NCI-H1417 (cell line): ENCODE measurements at places on chromosomes 3 and 15.

GRCh38 chr3:9969632-9970019 lies 17.0 kb downstream of the EMC3 start:
- DNase-seq: no peak

- no peak for DNase-seq
Measured at GRCh38 chr3:187292631-187293515, 1.3 kb upstream of the MASP1 start.

DNA sequence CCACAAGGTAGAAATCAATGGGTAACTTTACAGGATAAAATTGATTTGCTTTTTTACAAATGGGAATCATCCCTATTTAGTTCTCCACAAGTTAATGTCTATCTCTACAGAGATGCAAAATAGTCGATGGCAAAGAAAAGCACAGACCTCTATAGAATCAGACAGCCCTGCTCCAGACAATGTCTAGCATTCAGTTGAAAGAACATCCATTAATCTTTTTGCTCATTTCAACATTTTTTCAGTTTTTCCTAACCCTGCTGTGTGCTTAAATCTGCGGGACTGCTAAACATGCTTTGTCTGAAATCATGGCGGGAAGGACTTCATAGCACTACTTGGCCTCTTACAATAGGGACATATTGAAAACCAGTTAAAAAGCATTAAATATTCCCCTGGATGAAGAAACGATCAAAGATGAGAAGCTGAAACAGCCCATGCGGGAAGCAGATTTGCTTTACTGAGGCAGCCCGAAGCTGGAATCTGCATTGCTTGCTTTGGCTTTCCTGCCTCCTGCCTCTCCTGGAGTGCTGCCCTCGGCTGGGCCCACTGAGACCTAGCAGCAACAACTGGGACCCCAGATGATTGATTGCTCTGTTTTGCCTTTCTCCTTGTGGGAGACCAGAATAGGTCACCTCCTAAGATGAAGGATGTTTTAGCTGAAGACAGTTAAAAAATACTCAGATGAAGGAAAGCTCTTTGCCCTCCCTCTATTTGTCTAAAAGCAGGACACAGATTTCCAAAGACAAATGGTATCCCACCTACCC lies 38.5 kb upstream of the RASGRP1 start:
- DNase-seq: no peak

GRCh38 chr3:112687616-112688015 lies 46.7 kb upstream of the CCDC80 start:
- DNase-seq: no peak

- DNase-seq: no peak
Measured at GRCh38 chr3:182889948-182890629, 90.2 kb downstream of the DCUN1D1 start.

- peak; percentile 32 for DNase-seq
Measured at GRCh38 chr15:31361764-31362515, 35.3 kb downstream of the KLF13 start.

GRCh38 chr3:45078910-45079522 lies 52.9 kb downstream of the CLEC3B start:
- DNase-seq: no peak

DNA sequence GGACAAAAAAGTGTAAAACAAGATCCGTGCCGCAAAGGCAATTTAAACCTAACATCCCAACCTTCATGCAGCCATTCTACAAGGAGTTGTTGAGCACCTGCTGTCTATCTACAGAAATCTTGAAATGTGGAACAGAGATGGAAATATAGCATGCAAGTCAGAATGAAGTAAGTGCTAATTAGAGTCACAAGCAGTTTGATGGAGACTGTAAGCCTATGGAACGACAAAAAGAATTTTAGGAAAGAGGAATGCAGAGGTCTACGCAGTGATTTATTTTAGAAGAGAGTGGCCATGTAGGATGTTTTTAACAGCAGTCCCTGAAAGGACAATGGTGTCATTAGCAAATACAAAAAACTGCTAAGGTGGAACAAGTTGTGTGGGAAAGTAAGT lies 851 bp upstream of the DCBLD2 start:
- DNase-seq: no peak

- DNase-seq: peak; percentile 65
Measured at GRCh38 chr15:41811432-41812195, 16.3 kb upstream of the JMJD7 start.

- DNase-seq: no peak
Measured at GRCh38 chr3:55912880-55913279, 425.8 kb upstream of the WNT5A start.

- peak; percentile 59 for DNase-seq
Measured at GRCh38 chr3:128006061-128007032, 45.9 kb upstream of the SEC61A1 start.

- DNase-seq: peak; percentile 31
Measured at GRCh38 chr15:33091983-33092693, 102.4 kb downstream of the FMN1 start.

DNA sequence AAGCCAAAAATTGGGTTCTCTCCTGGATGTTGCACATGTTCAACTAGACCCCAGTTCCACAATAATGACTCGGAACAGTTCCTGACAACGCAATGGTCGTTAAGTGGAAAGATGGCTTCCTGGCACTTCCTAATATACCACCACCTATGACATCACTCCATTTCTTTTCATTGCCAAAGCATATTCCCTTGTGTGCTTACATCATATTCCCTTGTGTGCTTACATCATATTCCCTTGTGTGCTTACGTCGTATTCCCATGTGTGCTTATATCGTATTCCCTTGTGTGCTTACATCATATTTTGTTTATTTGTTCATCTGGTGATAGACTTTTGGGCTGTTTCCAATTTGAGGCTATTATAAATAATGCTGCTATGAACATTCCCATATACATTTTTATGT lies 39.2 kb downstream of the TFRC start:
- no peak for DNase-seq

DNA sequence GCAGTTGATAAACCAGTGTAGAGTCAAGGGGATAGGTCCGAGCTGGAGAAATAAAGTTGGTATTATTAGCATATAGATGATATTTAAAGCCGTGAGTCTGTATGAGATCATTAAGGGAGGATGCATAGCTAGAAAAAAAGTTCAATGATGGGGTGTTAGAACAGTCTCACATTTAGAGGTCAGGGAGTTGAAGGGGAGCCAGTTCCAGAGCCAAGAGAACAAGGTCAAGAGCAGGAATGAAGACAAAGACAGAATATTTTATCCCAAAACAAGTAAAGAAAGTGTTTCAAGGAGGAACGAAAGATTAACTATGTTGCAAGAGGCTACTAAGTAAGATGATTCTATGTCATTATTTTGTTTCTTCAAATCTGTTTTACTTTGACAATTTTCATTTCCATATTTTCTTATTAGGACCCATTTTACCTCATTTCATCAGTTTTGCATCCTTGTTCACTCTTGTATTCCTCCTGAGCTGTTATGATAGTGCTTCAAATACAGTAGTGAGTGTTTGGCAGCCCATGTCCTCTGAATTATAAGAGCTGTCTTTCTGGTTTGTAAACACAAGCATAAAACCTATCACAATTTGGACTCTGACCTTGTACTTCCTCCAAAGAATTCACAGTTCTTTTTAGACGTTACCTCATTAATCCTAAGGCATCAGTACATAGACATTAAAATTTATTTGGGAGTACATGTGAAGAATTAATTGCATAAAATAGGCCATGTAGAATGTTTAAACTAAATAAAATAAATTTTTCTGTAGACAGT lies 695.7 kb upstream of the NECTIN3 start:
- DNase-seq: no peak

GRCh38 chr3:8942115-8942514 lies 21.2 kb downstream of the RAD18 start:
- DNase-seq: no peak

GRCh38 chr3:30646181-30646876 lies 39.9 kb downstream of the TGFBR2 start:
- DNase-seq: no peak

DNA sequence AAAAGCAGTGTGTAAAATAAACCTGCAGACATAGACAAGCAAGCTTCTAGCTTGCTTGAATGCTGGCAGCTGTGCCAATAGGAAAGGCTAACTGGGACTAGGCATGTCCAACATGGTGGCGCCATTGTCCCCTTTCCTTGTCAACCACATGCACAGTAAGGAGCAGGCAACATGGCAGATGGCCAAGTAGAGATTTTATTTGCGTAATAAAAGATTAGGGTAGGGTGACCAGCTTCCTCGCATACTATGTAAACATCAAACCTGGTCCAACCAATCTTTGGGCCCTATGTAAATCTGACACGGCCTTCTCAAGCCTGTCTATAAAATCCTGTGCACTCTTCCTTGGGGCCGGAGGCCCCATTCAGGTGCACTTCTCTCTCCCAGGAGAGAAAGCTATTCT lies 575.4 kb upstream of the GOLIM4 start:
- peak; percentile 31 for DNase-seq

DNA sequence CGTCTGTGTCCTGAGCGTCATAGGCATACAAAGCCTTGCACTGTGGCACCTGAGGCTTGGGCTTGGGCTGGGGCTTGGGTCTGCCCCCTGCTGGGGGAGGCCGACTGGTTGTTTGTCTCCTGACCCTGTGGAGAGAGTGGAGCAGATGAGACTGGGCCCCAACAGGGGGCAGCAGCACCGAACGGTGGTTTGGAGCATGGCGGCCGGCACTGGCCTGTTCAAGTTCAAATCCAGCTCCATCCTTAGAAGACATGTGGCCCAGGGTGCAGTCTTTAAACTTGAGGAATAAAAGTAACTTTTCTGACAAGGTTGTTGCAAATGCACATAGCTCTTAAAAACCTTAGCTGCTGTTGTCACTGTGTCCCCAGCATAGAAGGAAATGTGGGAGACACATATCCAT lies 33.3 kb downstream of the CCNB2 start:
- DNase-seq: peak; percentile 19

DNA sequence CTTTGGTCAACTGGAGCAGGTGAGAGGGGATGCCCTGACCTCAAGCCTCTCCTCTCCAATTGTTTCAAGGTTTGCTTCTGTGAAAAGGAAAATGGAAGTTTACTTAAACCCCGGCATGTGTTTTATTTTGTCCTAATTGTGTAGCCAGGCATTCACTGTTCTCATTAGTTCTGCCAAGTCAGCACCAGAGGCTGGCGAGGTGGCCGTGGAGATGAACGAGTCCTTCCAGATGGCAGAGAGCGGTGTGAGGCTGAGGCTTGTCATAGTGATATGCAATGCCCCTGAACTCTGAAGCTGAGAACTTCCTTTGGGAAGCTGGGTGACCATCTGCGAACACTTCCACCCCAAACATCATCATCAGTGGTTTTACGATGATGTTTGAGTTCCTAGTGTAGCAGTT lies 199.6 kb downstream of the TJP1 start:
- no peak for DNase-seq

DNA sequence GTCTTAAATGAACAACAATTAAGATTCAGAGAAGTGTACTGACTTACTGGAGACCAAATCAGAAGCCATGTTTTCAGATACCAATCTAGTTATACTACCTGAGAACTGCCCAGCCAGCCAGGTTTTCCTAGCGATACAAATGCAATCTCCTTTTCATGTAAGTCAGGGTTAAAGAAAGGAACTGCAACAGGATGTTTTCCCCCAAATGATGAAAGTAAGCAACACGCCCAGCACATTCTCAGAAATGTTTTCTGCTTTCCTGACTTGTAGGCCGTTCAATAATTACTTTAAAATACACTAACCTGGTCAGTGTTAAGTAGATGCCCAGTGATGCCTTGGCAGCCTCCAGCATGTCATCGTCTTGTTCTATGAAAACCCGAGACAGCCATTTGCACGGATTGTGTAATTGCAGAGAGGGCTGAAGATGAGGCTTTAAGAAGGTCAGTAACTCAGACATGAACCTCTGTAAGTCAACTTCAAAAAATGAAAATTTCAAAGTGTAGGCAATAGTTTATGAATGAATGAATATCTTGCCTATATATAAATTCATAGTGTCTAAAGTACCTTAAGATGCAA lies 30.3 kb downstream of the LINS1 start:
- no peak for DNase-seq

- DNase-seq: no peak
Measured at GRCh38 chr3:144107923-144108322, 136.3 kb downstream of the DIPK2A start.

DNA sequence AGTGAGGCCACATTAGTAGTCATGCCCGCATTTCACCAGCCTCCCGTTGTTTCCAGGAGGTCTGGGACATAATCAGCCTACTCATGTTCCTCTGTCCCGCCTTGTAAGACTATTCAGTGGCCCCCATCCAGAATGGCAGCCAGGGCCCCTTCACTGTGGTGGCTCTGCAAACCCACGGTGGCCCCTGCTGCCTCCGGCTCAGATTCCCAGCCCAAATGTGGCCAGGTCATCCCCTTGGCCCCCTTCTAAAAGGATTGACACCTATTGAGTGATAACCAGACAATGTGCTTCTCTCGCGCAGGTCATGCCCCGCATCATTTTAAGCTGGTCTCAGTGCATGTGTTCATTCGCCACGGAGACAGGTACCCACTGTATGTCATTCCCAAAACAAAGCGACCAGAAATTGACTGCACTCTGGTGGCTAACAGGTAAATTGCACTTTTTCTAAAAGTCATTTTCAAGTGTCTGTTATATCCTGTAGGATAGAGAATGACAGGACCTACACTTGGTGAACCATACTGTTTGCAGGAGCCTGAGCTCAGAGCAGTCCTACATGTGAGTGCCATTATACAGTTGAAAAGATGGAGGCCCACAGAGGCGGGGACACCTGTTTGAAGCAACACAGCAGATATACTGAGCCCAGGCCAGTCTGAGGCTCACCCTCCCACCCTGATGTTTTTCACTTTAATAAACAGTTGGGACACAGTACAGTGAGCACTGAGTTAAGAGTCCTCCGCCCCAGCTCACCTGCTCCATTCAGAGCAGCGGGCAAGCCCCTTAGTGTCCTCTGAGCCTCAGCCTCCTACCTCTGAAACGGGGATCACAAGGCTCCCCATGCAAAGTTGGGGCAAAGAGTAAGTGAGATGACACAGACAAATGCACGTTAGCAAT lies 47.7 kb downstream of the PXYLP1 start:
- peak; percentile 36 for DNase-seq

GRCh38 chr15:42796955-42797782 lies 60.2 kb upstream of the CDAN1 start:
- DNase-seq: no peak

DNA sequence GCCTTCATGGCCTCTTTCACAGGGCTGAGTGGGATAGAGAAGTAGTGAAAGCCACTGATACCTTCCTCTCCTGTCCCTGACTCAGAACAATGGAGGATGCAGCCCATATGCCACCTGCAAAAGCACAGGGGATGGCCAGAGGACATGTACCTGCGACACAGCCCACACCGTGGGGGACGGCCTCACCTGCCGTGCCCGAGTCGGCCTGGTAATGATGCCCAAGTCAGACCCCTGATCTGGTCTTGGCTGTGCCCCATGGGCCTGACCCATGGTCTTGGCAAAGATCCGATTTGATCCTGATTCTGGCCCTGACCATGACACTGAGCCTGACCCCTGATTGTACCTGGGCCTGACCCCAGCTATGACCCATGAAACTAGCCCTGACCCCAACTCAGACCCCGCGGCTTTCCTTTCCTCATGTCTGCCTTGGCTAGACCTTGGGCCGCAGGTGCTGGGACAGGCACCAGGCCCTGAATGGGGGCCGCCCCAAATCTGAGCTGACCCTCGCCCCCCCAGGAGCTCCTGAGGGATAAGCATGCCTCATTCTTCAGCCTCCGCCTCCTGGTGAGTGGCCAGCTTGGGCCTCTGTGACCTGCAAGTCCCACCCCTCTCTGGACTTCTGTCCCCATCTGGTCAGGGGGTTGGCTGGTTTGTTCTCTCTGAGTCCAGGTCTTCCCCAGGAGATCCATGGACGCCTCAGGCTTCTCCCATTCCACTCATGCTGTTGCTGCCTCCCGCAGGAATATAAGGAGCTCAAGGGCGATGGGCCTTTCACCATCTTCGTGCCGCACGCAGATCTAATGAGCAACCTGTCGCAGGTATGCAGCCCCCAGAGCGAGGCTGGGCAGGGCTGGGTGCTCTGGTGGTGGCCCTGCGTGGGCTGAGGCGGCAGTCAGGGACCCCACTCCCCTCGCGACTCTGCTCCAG lies 15.6 kb downstream of the NT5DC2 start:
- no peak for DNase-seq
